ENCODE measurements at places on chromosomes 6 and 20.

- no peak for DNase-seq
Measured at GRCh38 chr20:22402550-22402949, 181.8 kb downstream of the FOXA2 start.

DNA sequence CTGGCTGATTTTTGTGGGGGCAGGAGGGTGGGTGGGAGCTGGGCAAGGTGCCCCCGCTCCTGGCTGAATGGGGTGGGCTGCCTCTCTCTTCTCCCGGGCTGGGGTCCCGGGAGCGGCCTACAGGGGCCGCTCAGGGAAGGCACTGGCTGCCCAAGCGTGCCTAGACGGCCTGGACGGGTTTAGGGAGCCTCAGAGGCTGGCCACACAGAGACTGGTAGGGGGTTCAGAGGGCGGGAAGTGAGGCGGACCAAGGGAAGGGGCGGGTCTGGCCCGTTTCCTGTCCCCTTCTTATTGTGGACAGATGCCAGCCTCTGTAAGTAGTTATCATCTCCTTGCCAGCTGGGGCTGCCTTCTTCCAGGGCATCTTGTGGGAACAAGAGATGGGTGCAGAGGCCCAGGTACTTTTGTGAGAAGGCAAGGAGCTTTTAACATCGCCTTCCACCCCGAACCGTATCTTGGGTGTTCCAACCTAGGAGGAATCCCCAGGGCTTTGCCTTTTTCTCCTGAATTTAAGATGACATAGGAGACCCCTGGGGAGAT, 437 bp downstream of the CD40 start:
- DNase-seq = no peak

DNA sequence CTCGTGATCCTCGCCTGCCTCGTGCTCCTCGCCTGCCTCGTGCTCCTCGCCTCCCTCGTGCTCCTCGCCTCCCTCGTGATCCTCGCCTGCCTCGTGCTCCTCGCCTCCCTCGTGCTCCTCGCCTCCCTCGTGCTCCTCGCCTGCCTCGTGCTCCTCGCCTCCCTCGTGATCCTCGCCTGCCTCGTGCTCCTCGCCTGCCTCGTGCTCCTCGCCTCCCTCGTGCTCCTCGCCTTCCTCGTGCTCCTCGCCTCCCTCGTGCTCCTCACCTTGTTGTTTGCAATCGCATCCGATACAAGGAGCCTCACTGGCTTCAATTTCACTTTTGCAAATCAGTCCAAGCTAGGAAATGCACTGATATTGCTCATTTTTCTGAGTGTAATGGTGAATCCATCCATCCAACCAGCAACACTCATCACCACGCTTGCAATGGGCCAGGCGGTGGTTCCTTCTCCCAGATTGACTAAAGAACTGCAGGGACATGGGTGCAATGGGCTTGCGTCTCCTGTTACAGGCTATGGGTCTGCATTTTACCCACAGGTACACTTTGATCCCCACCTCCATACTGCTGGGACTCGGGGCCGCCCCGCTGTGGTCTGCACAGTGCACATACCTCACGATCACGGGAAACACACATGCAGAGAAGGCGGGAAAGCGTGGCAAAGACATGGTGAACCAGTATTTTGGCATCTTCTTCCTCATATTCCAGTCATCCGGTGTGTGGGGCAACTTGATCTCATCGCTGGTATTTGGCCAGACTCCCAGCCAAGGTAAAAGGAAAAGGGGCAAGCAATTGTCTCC, 4.6 kb downstream of the UNC93A start:
- no peak for DNase-seq

DNA sequence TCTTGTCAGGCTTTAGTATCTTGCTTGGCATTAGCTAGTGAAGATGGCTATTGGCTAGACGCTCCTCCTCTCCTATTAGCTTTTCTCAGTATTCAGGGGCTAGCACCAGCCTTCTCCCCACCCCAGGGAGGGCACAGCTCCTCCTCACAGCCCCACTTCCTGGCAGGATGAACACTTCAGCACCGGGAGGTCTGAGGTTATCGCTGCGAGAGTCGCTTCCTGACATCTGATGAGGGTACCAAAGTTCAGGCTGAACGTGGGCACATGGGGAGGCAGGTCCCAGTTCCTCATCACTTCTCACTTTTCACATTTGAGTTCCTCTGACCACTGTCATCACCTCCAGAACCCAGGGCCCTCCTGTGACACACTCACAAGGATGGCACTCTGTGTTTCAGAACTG, 66.6 kb downstream of the LAMA4 start:
- no peak for DNase-seq

GRCh38 chr6:38701551-38701950, 1.4 kb downstream of the GLO1 start:
- no peak for DNase-seq

DNA sequence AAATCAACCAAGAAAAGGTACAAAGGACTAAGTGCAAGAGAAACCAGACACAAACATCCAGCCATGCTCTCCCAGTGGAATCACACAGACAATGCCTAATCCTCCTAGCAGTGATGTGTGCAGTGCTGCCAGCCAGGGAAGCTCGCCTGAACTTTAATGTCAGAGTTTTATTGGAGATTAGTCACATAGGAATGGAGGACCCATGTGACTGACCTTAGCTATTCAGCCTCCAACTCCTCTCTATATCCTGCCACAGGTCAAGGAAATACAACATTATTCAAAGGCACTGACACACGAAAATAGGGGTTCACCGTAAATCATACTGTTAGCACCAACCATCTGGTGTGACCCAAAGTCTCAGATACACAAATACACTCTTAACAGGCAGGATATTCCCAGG, 684.6 kb downstream of the DOK5 start:
- no peak for DNase-seq

- DNase-seq = peak; percentile 29
Measured at GRCh38 chr6:144033816-144034735, 26.0 kb upstream of the PLAGL1 start.

DNA sequence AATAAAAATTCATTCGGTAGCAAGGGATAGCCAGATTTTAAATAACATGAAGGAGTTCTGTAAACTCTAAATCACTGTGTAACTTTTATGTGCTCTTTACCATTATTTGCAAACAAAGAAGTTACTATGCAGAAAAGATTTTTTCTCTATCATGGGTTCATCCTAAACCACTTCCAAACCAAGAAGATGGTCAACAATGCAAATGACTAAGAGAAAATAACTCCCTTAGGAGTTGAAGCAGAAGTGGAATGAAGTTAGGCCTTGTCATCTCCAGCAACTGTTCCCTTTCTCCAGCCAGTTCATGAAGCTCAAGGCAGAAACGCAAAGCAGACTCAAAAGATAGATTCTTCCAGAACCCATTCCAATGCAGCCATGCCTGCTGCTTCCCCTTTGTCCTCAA, 66.0 kb downstream of the MBOAT1 start:
- DNase-seq = no peak

DNA sequence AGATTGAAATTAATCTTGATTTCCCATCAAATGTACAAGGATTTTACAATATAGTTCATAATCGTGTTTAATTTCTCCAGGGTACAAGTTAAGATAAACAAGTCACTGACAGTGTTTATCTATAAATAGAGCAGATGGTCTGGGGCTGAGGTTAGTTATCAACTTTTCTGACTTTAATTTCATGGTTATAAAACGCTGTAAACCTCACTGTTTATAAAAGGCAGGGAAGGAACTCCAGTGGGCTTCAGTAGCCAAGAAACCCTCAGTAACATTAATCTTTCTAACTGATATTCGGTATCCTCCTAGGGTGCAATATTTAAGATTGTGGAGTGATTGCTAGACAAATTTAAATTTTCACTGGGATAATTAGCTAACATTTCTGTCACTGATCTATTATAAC, 68.6 kb downstream of the GFRAL start:
- DNase-seq = no peak

DNA sequence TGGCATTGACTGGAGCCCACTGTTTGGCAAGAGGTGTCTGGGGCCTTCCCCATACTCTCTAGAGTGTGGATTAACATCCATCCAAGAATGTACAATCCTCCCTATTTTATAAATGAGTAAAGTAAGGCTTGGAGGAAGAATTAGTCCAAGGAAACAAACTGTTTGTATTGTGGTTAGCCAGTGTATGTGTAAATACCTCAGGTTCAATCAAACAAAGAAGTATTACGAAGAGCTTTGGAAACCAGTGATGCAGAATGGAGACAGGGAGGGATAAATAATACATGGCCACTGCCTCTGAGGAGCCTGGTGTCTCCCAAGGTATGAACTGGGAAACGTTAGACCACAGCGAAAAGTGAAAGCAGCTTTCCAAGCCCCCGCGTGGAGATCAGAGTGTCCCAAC, 226.6 kb upstream of the RIN2 start:
- DNase-seq = no peak

- DNase-seq = no peak
Measured at GRCh38 chr6:6793388-6794250, 205.1 kb downstream of the LY86 start.

- no peak for DNase-seq
Measured at GRCh38 chr20:41783423-41784208, 165.4 kb upstream of the CHD6 start.

GRCh38 chr6:65123521-65123920, 583.5 kb downstream of the EYS start:
- DNase-seq = peak; percentile 5

GRCh38 chr20:20780127-20780824, 67.8 kb upstream of the RALGAPA2 start:
- peak; percentile 8 for DNase-seq

DNA sequence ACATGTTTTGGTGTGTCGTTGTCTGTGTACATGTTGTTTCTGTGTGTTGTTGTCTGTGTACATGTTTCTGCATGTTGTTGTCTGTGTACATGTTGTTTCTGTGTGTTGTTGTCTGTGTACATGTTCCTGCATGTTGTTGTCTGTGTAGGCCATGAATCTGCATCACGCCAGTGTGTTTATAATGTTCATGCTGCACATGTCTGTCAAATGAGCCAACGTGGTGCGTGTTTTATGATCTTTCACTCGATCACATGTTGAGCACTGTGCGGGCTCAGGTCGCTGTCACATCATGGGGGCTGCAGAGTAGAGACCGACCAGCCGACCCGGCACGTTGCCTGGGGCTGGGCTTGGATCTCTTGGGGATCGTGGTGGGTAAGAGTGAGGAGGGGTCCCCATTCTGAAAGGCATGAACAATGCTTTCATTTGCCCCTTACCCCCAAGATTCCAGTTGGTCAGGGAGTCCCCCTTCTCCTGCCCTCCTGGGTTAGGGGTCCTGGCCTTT, 26.5 kb upstream of the SLCO4A1 start:
- DNase-seq = no peak

DNA sequence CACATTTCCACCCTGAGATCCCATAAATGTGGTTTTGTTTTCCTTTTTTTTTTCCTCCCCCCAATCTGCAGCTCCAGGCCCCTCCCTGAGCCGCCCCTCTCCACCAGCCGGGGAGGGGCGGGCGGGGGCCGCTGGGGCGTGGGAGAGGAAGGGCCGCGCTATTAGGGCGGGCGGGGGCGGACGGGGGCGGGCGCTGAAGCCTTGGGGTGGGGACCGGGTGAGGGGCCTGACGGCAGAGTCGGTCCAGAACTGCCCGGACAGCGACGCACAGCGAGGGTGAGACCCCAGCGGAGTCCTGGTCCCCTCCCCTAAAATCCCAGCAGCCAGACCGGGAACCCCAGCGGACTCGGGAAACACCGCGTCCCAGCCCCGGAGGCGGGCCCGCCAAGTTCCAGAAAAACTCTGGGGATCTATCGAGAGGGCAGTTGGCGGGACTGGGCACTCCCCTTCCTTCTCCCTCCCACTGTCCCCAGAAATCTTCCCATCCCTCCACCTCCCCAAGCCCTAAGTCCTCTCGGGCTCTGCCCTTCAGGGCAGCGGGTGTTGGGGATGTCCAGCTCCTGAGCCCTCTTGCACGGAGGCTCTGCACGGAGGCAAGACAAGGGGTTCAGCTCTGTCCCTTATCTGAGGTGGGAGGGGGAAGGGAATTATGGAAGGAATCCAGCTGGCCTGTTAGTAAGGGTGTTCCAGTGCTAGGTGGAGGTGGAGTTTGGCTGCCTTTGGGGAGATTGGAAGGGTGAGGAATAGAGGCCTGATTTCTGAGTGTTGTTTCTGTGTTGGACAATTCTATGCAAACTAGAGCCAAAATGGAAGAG, at the start of gene PRICKLE4:
TSS of gene PRICKLE4 (plus strand) at position 232 of the 815 bp plus-strand sequence. CDS start 2,692 bp downstream, outside the sequence.
- DNase-seq = peak; percentile 47

- no peak for DNase-seq
Measured at GRCh38 chr6:35401514-35401913, 50.6 kb upstream of the FANCE start.

DNA sequence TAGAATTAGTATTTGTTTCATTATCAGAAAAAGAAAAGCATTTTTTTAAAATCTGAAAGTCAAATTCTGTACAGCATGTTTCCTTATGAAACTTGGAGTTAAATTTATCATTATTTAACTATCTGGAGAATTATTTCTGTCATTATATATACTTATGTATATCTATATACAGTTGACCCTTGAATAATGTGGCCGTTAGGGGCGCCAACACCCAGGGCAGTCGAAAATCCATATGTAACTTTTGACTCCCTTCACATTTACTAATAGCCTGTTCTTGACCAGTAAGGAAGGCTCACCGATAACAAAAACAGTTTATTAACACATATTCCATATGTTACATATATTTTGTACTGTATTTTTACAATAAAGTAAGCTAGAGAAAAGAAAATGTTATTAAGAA, 341.2 kb downstream of the ADGRB3 start:
- DNase-seq = peak; percentile 7

DNA sequence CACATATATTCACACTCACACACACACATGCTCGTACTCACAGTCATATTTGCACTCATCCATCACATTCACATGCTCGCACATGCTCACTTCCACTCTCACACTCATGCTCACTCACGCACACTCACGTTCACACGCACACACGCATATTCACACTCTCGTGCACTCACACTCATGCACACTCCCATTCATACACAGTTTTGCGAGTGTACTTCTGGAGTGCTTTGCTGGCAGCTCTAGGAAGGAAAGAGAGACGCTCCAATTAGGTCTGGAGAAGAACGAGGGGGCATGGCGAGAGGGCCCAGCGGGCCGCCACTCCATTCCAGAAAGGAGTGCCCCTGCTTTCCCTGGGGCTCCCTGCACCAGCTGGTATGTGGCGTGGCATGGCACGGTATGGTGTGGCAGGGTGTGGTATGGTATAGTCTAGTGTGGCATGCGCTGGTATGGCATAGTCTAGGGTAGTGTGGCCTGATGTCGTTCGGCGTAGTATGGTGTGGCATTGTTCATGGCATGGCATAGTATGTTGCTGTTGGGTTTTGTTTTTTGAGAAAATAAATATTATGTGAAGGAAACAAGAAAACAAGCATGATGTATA, 216.8 kb upstream of the CDYL start:
- no peak for DNase-seq

DNA sequence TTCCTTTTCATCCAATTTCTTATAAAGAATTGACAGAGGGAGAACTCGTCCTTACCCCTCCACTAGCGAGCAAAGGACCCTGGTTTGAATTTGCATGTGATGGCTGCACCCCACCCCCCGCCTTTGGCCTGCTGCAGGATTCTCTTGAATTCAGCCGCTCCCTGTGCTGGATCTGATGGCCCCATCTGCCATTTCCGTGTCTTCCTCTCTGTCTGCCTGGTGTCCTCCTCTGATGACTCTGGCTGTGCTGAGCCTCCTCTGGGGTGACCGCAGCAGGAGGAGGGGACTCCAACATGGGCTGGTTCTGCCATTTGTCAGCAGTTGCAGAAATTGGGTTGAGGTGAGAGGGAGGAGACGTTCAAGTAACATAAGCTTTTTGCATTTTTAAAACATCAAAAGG, 188.8 kb downstream of the DLL1 start:
- DNase-seq = no peak
